ENCODE measurements at places on chromosomes 5 and 9.

DNA sequence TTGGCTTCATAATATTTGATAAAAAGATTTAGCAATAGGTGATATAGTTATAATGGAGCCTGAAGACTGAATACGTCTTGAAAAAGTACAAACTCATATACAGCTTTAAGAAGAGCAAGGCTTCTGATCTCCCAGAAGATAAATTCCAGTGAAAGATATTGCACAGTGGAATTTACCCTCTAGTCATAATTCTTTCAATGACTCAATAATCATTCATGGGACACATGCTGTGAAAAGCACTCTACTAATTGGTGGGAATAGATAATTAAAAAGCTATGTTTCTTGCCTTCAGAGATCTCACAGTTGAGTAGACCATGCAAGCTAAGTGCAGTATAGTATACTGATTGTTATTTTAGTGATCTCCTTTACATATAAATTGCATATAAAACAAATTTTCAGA, 538.6 kb upstream of the CYLC2 start:
- no peak for DNase-seq

DNA sequence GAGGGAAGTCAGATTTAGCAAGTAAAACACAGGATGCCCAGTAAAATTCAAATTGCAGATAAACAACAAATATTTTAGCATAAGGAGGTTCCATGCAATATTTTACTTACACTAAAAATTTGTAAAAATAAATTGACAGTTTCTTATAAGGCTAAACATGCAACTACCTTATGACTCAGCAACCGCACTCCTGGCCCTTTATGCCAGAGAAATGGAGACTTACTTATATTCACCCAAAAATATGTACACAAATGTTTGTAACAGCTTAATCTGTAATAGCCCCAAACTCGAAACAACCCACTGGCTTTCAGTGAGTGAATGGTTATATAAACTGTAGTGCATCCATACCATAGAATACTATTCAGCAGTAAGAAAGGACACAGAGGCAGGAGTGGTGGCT, 28.6 kb upstream of the TRIM14 start:
- DNase-seq, result no peak

DNA sequence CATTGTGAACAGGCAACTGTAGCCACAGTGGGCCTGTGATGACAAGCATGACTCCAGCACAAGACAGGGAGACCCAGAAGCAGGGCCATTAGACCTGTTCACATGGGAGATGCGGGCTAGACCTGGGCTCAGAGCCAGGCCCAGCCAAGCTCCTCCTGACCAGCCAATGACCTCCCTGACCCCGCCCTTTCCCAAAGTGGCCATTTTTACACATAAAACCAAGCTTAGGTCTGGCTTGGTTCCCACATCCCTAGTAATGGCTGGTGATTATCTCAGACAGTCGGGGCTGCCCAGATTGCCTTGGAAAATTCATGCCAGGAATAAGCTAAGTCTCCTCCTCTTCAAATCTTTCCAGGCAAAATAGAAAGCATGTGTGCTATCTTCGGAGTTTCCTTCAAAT, 94.1 kb downstream of the FRMD3 start:
- DNase-seq, result no peak

DNA sequence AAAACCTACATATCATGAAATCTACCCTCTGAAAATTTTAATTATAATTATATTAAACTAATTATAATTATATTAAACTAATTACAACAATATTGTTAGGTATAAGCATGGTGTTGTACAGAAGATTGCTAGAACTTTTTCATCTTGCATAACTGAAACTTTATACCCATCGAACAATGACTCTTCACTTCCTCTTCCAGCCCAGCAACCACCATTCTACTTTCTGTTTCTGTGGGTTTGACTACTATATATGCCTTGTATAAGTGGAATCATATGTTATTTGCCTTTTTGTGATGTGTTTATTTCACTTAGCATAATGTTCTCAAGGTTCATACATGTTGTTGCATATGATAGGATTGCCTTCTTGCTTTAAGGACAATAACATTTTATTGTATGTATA, 274.2 kb upstream of the CCNH start:
- DNase-seq, result no peak

DNA sequence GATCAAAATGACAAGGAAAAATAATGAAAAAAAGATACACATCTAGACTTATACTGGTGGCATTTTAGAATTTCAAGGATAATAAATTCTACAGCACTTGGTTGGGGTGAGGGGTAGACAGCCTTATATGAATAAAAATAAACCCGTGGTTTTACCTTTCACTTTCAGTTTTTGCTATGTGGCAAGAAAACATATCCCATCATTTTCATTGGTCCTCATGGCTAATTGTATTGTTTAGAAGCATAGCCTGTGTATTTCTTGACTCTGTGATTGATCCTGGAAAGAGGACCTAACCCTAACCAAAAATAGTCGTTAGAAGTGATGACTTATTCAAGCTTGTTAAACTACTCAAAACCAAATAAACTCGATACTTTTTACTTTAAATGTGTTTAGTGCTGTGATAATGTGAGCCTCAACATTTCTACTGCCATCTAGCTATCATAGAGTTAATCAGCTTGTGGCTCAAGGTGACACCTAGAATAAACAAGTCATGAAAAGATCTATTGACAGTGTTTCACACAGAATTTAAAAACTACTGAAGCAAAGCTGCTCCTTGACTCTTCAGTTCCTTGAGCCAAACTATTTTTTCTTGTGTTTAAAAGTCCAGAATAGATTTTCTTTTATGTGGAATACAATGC, 153.3 kb upstream of the IZUMO3 start:
- no peak for DNase-seq

DNA sequence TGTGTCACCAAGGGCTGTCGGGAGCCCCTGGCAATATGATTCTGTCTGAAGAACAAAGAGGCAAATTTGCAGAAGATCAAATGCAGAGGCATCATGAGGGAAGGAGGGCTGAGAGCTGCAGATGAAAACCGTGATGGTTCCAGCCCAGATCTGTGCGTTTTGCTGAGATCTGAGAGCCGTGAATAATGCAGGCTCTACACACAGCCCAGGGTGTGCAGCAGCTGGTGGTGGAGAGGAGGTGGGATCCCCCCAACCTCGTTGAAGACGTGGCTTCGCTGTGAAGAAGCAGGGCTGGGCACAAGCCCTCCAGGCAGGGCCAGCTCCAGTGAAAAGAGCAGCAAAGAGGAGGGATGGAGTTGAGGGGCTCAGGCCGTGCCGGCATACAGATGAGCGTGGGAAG, 75.5 kb downstream of the TSPAN17 start:
- DNase-seq, result no peak

- no peak for DNase-seq
Measured at GRCh38 chr5:27868292-27868691, 829.9 kb upstream of the CDH9 start.

DNA sequence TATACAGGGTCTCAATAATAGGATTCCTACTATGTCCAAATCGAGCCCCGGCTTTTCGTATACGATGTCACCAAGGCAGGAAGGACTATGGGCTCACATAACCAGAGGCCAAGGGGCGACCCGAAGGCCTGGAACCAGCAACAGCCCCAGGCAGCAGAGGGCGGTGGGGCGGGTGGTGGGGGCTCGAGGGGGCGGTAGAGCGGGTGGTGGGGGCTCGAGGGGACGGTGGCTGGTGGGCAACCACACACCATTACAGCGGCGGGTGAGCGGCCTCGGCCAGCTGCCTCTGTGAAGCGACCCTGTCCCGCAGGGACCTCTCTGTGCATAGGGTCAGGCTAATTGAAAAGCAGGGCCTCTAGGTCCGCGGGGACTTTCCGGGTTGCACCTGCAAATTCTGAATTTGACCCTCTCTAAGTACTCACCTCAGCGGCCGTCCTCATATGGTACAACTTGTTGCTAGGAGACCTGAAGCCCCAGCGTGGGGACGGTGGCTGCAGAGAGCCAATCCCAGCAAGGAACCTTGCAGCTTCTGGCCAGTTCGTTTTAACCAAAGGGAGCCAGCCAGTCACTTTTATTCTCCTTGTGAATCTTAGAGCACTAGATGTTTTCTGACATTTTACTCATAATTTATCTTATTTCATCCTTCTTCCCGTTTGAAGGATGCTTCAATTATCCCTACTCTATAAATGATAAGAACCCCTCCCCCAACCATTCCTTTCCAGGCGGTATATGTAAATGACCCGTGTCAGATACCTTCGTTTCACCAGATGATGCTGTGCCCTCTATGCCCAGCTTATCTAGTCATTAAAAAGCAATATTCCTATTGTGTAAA, at the start of gene NME5:
TSS of gene NME5 (minus strand) at position 480 of the 832 bp plus-strand sequence. CDS start 648 bp downstream, outside the sequence.
- peak; percentile 39 for DNase-seq

- no peak for DNase-seq
Measured at GRCh38 chr5:8386719-8387288, 517.9 kb downstream of the MTRR start.
